8988T (cell line): ENCODE measurements at places on chromosomes 2 and 18.

DNA sequence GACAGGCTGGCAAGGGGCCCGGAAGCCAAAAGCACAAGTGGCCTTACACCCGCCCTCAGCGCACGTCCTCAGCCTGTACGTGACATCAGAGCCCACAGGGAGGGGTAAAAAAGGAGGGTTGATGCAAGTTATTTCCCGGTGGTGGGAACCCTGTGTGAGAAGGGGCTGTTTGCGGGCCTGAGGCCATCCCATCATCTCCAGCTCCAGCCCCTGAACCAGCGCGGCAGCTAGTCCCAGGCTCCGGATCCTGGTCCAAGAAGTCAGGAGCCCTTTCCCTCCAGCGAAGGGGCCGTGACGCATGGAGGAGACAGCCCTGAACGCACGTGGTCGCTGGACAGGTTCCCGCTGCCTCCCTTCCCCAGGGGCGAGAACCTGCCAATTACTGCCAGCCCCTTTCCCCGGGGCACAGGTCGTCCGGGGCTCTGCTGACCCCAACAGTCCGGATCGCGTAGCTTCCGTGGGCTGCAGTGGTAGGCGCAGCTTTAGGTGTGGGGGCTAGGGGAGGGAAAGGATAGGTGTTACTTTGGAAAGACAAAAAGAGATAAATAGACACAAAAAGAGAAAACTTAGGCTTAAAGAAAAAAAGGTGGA is 1.3 kb upstream of the LRP2 start:
- DNase-seq: no peak

DNA sequence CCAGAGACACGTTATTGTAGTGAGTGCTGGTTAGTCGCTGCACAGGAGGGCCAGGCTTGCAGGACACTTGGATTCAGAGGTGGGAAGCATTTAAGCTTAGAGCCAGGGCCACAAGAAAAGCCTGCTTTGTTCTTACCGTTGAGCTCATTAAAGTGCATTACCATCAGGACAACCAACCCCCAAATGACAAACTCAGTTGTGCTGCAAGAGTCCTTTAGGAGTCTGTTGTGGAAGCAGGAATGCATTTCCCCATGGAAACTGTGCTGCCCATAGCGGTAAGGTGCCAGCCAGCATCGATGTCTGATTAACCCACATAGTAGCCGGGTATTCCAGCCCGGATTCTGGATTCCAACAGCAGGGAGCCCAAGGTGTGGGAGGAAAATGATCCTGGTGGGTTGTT is 23.4 kb upstream of the REEP1 start:
- no peak for DNase-seq

DNA sequence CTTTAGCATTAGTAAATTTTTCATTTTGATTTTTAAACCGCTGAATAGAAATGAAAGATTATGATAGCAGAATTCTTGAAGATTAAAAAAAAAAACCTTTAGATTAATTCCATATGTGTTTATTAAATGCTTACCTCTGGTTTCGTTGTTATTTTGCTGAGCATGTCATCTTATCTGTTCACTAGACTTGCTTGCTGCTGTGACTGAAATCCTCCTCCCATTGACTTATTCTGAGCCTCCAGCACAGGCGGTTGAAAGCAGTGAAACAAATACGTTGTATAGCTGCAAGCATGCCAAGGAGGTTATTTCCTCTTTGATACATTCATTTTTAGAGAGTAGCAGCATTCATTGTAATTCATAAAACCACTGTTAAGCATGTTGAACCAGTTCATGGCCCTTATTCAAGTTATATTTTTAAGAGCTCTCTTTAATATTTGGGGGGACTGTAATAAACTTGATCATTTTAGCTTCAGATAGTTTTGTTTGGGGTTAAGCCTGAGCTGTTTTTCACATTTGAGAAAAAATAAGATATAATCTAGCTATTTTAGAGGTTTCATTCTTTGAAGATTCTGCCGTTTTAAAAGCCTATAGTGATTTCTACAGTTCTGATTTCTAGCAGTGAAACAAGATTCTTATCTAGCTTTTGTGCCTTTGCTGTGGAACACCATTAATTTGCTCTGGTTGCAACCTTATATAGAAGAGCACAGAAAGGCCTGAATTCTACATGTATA is at the start of gene HTR2B:
HTR2B (minus strand) TSS at position 205 of the 731 bp plus-strand sequence. CDS start 1,278 bp downstream, outside the sequence.
- no peak for DNase-seq

DNA sequence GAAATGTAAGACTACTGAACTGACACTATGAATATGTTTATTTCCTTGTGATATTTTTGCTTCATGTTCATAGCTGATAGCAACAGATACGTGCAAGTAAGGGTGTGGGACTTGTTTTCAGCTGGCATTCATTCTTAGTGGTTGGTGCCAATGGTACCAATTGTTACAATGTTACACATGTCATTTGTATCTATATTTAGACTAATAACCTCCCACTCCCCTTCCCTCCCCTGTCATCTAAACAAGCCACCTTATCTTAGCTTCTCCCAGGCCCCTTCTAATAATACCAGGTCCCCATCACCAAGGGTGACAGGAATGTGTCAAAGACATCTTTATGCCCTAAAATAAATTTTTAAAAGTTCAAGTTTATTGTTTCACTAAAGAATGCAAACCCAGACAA is 294.7 kb upstream of the FAM98A start:
- no peak for DNase-seq

GRCh38 chr2:229417176-229417575 is 146.1 kb upstream of the PID1 start:
- no peak for DNase-seq

DNA sequence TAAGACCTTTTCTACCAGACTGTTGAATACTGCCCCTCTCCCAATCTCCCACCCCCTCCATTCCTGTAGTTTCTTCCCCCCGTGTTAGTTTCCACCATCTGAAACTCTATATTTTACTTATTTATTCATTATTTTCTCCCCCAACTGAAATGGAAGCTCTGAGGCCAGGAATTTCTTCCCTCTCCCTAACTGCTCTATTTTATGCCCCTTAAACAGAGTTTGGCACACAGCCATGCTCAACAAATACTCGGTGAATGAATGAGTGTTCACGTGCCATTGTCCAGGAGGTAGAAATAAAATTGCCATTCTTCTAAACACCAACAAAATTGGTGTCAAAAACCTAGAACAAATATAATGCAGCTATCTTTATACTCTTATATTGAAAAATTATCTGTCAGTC is 5.6 kb downstream of the ITGB1BP1 start:
- DNase-seq: no peak

- DNase-seq: no peak
Observed at GRCh38 chr2:150480241-150480640, 7.2 kb downstream of the RND3 start.

DNA sequence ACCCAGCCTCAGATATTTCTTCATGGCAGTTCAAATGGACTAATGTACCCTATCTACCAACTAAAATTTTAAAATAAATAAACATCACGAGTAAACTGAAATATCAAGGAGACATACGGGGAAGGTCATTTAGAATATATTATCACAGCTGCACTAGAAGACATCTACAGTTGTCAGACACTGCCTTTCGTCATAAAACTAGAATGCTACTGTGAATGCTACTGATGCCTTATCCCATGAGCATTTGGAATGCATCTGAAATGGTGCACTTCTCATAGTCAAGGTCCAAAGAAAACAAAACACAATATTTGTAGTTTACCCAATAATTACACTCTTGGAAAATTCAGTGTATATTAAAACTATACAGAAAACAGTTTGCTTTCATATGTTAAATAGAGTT is 165.2 kb downstream of the MREG start:
- no peak for DNase-seq

- DNase-seq: no peak
Observed at GRCh38 chr2:73408198-73408597, 22.6 kb downstream of the ALMS1 start.

GRCh38 chr2:41735006-41735405 is 312.8 kb upstream of the PKDCC start:
- DNase-seq: no peak

GRCh38 chr2:105682401-105682800 is 62.3 kb upstream of the NCK2 start:
- DNase-seq: no peak

DNA sequence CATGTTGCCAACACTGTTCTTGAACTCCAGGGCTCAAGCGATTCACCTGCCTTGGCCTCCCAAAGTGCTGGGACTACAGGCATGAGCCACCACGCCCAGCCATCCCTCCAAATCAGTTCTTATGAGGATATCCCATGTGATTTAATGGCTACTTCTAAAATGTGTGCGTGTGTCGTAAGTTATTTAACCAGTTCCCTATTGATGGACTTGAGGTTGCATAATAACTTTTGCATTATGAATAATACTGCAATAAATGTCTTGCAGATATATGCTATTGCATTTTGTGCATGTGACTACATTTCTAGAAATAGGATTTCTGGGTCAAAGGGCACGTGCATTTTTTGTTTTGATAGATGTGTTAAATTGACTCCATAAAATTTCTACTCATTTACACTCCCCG is 19.0 kb downstream of the DIPK1C start:
- no peak for DNase-seq

DNA sequence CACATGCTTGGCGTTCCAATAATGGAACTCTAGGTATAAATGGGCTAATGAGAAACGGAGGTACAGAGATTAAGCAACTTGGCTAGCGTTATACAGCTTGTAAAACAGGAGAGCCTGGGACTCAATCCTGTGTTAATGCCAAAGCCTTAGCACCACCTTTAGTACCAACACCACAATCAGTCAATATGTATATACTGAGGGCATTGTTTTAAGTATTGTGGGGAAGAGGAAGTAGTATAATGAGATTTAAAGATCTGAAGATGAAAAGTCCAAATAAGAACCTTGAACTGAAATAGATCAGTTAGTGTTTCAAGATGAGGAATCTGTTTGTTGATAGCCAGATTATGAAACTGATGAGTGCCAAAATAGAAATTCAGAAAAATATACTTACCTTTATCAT is 8.1 kb downstream of the MARS2 start:
- DNase-seq: no peak

DNA sequence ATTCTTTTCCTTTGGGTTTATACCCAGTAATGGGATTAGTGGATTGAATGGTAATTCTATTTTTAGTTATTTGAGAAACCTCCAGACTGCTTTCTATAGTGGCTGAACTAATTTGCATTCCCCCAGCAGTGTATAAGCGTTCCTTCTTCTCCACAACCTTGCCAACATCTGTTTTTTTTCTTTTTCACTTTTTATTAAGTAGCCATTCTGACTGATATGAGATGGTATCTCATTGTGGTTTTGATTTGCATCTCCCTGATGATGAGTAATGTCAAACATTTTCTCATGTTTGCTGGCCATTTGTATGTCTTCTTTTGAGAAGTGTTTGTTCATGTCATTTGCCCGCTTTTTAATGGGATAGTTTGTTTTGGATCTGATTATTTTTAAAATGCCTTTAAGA is 64.1 kb upstream of the MEIS1 start:
- no peak for DNase-seq

GRCh38 chr2:2566396-2567323 is 235.6 kb upstream of the MYT1L start:
- no peak for DNase-seq

DNA sequence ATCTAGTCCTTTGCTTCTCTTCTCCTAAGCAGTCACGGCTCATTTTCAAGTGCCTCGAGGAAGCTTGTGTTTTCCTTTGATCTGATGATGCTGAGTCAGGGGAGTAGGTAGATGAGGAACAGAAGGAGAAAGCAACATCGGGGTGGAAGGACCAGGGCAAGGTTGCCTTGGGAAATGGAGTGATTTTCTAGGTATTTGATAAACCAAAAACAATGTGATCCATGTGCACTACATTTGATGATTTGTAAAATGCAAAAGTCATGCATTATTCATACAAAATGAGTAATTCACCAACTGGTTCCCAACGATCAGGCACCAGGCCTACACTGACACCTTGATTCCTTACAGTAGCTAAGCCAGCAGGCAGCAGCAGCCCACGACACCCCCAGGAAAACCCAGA is 205.3 kb downstream of the ANAPC1 start:
- no peak for DNase-seq

DNA sequence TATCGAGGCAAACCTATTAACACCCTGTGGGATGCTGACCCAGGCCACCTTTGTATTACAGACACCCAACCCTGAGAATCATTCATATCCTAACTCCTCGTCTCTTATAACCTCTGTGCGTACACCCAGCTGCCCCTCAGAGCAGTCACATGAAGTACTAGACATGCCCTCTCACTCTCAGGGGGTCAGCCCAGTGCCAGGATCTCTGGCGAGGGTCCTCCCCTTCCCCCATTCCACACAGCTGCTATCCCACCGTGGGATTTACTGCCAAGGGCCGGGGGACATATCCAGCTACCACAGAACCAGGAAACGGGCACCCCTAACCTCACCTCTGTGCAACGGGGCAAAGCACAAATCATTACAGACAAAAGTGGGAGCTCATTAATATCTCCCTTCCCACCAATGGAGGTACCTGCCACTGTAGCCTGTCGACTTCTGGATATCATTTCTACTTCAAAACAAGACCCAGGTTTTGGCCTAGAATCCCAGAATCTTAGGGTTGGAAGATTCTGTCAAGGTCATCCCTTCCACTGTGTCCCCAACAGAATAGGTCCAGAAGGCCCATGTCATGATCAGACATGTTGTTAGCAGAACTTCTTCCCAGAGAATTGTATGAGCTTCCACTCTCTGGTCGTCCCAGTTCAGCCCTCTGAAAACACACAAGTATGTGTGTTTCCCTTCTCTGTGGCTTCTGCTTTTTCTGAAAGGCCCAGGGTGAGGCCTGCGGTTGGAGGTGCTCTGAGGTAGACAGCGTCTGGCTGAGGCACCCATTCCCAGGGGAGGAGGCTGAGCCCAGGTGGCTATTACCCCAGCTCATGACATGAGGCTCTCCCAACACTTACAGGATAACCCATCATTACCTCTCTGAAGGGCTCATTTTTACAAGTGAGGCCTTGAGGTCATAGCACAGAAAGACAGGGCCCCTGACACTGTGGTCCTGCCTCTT is 1.7 kb downstream of the TMBIM1 start:
- no peak for DNase-seq

GRCh38 chr2:197209246-197209645 is 101.3 kb downstream of the ANKRD44 start:
- DNase-seq: no peak

DNA sequence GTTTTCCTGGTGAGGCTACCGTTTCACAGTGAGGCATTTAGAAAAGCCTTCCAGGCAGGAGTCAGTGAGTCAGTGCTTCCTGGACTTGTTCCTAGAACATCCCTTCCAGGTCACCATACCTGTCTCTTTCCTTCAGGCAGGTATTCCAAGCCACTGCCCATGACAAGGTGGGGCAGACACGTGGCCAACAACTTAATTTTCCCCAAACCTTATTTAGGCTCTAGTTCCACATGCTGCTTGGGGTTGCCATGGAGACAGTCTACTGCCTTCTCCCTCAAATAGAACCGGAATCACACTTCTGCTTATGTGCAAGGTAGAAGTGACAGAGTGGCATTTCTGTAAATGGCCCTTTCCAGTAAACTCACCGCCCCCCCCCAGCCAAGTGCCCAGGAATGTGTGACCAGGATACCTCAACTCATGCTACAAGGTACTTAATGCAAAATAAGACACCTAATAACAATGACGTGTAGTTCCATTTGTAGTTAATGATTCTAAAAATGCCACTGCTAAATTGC is 258.3 kb downstream of the PRKCE start:
- no peak for DNase-seq

- DNase-seq: no peak
Observed at GRCh38 chr18:13548106-13548819, 178.1 kb downstream of the FAM210A start.

GRCh38 chr2:222239091-222239490 is 59.7 kb downstream of the PAX3 start:
- no peak for DNase-seq
